SW480 (cell line): ENCODE measurements at places on chromosomes 12 and 14.

- no peak for DNase-seq
Observed at GRCh38 chr12:67637718-67638117, 10.8 kb upstream of the DYRK2 start.

DNA sequence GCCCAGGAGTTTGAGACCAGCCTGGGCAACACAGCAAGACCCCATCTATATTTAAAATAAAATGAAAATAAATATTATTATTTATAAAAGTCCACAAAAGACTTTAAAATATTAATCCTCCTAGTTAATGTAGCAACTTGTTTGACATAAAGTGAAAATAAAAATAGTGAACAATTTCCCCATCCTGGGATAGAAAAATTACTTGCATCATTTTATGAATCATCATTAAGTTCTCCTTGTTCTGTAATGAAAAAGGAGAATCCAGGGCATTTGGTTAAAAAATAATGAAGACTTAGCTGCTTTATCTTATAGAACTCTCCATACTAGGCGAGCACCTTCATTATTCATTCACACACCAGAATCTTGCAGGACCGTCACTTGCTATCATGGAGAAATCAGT lies 66.1 kb downstream of the ELK3 start:
- no peak for DNase-seq

GRCh38 chr14:98946940-98947339 lies 325.1 kb downstream of the BCL11B start:
- DNase-seq = no peak

- no peak for DNase-seq
Observed at GRCh38 chr12:100201604-100202423, 1.2 kb downstream of the ACTR6 start.

DNA sequence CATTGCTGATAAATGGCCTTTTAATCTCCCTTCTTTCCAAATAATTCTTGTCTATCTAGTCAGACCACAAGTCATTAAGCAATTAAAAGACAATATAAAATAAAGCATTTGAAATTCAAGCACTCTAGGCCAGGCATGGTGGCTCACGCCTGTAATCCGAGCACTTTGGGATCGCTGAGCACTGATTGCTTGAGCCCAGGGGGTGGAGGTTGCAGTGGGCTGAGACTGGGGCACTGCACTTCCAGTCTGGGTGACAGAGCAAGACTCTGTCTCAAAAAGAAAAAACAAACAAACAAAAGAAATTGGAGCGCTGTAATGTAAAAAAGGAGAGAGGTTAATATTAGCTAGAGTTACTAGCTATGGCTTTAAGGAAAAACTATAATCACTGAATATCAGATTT lies 30.5 kb upstream of the CSRP2 start:
- no peak for DNase-seq

GRCh38 chr12:27549801-27550652 lies 26.0 kb downstream of the PPFIBP1 start:
- peak; percentile 100 for DNase-seq

- no peak for DNase-seq
Observed at GRCh38 chr14:98714626-98715425, 557.2 kb downstream of the BCL11B start.

DNA sequence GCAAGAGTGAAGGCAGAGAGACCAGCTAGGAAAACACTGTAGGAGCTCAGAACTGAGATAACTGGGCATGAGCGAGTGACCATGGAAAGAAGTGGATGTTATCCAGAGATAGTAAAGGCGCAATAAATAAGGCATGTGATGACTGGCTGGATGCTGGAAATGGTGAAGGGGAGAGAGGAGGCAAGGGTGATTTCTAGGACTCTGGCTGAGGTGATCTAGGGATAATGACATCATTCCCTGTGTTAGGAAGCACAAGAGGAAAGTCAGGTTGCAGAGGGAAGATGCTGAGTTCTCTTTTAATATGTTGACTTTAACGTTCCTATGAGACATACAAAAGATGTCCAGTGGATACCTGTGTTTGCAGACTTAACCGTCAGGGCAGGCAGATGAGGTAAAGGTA lies 78.7 kb downstream of the C12orf56 start:
- DNase-seq = no peak

DNA sequence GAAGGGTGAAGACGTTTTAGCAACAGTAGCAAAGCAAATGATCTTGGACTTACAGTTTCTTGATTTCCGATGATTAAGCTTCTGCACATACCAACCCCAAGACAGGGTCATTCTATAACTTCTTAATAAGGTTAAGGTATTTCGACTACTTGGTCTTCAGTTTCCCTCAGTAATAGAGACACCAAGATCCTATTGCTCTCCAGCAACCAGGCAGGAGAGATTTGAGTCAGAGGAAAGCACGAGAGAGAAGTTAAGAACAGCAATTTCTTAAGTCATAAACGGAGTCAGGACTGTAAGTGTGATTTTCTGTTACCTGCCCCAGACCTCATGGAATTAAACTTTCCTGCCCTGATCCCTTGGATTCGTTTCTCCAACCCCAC lies 215.6 kb downstream of the TTC8 start:
- DNase-seq = no peak

DNA sequence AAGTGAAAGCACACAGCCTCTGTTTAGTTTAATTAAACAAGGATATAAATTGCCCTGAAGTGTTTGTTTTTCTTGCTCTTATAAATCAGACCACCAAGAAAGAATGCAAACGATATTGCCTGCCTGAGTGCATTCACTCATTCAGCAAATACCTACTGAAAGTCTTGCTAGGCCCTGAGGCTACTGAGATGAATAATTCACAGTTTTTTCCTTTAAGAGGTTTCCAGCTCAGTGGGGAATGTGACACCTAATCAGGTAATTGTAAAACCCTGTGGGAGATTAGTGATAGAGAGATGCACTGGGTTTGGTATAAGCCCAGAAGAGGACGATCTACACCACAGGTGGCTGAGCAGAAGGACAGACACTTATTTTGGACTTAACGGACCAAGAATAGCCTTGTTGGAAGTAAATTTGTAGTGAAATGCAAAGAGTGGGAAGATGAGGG lies 151.4 kb downstream of the SLC35F4 start:
- no peak for DNase-seq
